ENCODE measurements at places on chromosomes 1 and 21.

DNA sequence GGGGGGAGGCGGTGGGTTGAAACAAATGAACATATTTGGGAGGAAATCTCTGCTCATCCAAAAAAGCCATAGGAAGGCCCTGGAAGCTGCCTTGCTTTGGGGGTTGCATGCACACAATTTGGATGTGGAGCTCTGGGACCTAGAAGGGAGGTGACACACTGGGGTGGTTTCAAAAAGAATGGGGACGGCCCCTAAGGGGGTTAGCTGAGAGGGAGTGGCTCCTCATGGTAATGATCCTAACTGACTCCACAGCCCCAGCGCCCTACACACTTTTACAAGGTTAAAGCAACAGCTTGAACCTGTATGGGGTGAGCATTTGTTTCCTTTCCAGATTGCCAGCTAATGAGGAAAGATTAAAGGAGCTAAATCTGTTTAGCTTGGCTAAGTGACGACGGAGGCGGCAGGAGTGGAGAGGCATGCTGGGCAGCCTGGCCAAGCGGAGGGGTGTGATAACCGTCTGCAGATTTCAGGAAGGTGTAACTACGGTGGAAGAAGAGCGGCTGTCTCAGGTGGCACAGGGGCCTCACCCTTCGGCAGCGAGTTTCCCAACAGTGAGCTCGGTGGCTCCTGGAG is 107.3 kb downstream of the RNF220 start:
- no peak for DNase-seq

- no peak for DNase-seq
Measured at GRCh38 chr1:53934170-53934765, 11.2 kb downstream of the IFT25 start.

GRCh38 chr1:36515315-36516138 is 32.8 kb upstream of the CSF3R start:
- DNase-seq: no peak

- no peak for DNase-seq
Measured at GRCh38 chr1:25573591-25573930, 30.2 kb downstream of the LDLRAP1 start.

GRCh38 chr1:35748326-35748725 is 21.5 kb downstream of the CLSPN start:
- DNase-seq: no peak

DNA sequence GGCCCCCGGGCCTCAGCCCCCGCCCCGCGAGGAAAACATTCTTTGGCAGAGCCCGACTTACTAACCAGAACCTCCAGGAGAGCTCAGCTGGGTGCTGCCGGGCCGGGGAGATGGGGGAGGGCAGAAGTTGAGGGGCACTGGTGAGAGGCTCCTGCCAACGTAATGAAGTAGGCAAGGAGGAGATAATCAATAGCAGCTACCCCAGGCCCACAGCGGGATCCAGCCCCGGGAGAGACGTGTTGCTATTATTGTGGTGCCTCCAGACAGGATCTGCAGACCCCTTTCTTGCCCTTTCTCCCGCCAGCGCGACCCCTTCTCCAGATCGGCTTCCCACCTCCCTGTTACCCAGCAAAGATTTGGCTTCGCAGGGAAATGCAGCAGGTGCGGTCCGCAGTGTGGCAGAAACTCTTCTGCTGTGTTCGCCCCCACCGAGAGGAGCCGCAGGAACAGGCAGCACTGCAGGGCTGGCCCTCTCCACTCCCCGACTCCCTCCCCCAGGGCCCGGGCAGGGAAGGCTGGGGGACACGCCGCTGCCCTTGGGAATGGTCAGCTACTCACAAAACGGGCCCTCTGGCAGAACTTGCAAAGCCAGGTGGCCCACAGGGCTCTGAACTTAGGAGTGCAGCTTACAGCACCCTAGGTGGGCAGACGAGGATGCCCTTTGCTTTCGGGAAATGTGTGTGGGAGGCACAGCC is 1.5 kb upstream of the KCNA2 start:
- no peak for DNase-seq

DNA sequence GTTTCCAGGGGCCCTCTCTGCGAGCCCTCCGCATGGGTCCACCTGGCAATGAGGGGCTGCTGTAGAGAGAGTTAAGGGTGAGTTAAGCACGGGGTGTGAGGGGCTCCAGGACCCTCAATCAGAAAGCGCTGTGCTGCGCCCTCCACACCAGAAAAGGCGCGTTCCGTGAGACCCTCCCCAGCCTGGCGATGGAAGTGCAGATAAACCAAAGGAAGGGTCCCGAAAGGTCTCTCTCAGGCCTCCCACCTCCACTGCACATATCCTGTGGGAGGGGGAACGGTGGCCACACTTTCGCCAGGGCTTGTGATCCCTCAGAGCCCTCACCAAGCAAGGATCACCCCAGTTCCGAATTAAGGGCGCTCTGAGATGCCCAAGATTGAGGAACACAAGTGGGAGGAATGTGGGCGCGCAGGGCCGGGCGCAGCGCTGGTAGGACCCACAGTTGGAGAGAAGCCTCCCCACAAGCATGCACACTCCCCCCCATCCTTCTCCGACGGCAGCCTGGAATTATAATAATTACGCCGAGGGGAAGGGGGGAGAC is 1.1 kb downstream of the WNT3A start:
- peak; percentile 11 for DNase-seq

DNA sequence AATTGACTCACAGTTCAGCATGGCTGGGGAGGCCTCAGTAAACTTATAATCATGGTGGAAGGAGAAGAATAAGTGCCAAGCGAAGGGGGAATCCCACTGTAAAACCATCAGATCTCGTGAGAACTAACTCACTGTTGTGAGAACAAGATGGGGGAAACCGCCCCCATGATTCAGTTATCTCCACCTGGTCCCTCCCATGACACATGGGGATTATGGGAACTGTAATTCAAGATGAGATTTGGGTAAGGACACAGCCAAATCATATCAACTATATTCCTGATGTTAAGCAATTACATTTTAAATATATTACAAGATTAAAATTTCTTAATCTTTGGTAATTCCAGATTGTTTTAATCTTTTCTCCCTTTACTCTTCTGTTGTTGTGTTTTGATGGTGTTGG is 55.2 kb downstream of the FNBP1L start:
- DNase-seq: no peak

DNA sequence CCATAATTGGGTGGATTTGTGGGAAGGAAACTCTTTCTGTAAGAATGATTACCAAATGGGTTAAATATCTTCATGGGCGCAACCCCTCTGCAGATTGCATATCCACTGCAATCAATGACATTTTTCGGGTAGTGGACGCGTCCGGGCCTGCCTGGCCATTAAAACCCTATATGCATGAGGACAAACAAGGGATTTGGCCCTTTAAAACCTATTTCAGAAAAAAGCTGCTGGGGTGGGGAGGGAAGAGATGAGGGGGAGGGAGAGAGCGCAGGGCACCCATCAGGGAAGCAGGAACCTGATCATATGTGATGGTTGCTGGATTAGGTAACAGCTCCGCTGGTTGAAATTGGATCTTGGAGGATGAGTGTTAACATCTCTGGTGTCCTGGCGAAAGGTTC is 228.8 kb downstream of the PBX1 start:
- no peak for DNase-seq

DNA sequence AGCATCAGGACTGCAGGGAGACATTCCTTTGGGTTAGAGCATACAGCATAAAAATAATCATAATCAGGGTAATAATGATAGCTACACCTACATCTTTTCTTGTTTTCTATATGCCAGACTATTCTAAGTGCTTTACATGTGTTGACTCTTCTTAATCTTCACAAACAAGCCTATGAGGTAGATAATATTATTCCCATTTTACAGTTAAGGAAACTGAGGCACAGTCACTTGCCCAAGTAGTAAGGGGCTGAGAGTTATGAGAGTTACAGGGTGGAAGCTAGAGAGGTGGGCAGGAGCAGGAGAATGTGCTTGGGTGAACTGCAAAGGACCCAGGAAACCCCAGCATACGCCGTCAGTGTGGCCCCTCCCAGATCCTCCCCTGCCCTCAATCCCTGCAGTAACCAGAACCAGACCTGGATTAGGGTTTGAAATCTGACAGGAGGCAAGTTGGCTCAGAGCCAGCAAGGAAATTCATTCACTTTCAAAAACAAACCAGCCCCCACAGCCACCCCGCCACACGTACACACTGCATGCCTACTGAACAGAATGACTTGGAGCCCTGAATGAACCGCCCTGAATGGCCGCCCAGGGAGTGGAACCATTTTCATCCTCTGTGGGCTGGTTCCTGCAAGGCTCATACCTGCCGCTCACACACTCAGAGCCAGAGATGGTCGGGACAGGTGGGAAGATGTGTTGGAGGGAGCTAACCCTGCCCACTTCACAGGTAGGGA is 126.1 kb downstream of the TRABD2B start:
- no peak for DNase-seq

DNA sequence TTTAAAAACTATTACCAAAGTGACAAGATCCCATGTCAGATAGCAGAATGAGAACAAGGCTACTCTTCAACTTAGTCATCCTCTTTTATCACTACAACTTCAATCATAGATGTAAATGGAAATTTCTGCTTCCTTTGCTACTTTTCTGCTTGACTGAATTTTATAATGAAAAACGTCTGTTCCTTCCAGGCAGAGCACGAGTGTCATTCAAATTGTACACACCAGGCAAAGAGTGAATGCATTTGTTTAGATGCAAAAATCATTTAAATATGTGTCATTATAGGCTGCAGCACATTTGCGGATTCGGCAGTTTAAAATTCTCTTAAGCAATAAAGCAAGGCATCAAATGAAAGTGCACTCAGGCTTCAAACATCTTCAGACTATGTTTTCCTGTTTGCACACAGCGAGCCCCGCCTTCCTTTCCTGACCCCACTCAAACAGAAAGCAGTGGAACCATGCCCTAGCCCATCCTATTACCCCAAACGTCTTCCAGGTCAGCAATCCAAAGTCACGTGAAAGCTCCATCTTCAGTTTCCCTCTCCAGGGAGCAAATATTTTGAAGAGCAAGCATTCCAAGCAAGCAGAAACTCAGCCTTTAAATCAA is 99.6 kb downstream of the APP start:
- DNase-seq: peak; percentile 11

GRCh38 chr1:76940571-76941335 is 73.5 kb downstream of the ST6GALNAC5 start:
- DNase-seq: no peak

DNA sequence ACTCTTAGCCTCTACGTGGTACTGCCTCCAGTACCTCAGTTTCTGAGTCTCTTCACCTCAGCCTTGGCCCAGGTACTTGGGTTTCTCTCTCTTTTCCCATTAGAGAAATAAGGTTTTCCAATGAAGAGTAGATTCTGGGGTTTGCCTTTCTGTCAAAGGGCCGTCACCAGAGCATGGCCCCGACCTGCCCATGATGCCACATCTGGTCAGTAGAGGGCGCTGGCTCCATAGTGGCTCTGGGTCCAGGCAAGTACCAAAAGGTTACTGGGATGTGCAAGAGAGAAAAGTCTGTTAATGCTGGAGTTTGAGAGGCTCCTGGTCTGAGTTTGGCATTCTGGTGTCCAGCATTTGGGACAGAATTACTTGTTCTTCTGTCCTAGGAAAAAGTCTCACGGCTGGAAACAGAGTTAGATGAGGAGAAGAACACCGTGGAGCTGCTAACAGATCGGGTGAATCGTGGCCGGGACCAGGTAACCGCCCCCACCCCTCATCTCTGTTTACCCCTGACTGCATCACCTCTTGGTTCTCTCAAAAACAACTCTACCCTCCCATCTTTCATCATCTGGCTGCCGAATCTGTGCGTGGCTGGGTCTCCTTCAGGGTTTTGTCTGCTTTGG is 5.3 kb upstream of the TUFT1 start:
- peak; percentile 88 for DNase-seq

DNA sequence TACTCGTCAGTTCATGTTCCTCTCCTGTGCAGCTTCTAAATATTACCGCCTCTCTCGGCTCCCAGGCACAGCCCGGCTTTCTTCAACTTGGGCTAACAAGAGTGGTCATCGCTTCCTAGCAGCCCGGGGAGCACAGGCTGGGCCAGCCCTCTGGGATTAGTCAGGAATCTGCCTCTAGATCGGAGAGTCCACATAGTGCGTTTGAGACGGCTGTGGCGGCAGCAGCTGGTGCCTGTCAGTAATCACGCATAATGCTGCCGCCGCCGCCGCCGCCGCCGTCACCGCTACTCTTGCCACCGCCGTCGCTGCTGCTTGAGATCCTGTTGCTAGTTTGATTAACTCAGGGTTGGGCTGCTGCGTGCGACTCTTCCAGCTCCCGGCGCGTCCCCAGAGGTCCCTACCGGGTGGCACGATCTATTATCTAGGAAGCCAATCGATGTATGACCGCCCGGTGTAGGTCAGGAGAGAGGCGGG is at the start of gene RXRG:
RXRG (minus strand) TSS at position 230 of the 474 bp plus-strand sequence. CDS start 233 bp downstream, outside the sequence.
- no peak for DNase-seq

DNA sequence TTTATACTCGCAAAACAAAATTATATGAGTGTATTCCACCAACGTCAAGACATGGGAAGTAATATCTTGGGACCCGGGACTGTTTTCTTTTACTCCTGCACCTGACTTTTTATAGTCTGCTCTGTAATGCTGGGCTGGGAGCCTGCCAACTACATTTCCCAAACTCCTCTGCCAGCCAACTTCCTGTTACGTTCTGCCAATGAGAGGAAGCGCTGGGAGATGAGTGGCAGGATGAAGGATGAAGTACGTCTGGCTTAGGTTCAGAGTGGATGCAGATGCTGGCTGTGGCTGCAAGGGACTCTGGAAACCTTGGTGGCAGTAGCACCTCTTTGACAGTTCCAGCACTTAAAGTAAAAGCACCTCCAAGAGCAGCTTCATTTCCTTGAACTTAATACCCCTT is 59.6 kb downstream of the USP24 start:
- no peak for DNase-seq
